Mucosa of descending colon (tissue), 3 donors: ENCODE measurements at places on chromosomes 2 and 18. TPM values are rescaled to one million over a fixed set of nuclear protein-coding genes. Genes with fewer than 3 reads are reported as not detected.

DNA sequence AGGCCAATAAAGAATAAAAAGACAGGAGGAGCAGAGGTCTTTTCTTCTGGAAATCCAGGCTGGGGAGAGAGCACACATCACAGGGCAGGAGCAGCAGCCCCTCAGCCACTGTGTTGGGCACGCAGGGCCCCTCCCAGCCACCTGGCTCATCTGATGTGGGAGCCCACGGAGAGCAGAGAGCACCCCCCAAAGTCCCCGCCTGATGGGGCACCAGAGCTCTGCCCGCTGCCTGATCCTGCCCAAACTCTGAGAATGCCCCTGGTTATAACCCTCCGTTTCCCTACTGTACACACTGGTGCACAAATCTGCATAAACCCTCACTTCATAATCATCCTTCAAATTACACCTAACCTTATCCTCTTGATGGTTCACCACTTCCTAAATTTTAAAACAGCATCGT, 111.3 kb downstream of the HDAC4 start:
- DNase-seq: no peak

DNA sequence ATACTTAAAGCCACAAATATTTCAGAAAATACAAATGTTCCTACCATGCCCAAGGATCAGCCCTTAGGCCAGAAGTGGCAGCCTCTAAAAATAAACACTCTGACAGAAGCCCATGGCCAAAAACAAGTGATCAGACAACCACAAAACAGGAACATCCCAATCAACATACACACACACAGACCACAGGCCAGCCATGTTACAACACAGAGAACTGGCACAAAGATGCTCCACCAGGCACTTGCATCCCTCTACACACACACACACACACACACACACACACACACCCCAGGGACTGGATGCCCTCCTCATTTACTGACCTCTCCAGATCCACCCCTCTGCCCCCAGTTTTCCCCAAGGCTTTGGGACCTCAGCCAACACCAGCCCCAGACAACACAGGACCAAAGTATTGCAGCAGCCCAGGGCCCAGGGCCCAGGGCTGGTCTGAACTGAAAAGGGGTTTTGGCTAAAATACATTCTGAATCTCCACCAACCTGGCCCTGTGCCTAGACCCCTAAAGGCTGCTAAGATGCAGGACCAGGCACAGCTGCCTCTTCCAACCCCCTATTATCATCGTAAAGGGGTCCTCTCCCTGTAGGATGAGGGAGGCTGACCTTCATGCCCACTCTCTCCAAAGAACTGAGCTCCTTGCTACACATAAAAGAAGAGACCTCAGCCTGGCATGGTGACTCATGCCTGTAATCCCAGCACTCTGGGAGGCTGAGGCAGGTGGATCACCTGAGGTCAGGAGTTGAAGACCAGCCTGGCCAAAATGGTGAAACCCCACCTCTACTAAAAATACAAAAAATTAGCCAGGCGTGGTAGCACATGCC, 151.4 kb downstream of the TNS1 start:
- no peak for DNase-seq

Gene NEU4
- 72.5 TPM for total RNA-seq

DNA sequence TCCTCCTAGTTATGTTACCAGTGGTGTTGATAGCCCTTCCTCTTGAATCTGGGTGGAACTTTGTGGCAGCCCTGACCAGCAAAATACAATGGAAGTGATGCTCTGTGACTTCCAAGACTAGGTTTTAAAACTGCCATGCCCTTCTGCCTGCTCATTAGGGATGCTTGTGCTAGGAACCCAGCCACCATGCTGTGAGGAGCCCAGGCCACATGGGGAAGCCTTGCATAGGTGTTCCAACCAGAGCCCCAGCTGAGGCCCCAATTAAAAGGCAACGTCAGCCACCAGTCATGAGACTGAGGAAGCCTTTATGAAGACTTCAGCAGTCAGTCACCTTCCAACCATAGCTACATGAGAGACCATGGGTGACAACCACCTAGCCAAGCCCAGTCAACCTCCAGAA, 14.0 kb upstream of the MAPRE2 start:
- DNase-seq: no peak

Gene CCDC121
- 1.9 TPM for total RNA-seq

GRCh38 chr18:13429016-13429415, 210.5 kb downstream of the LDLRAD4 start:
- no peak for DNase-seq

- no peak for DNase-seq
These were observed 30.5 kb downstream of the CTIF start for GRCh38 chr18:48569139-48569914.

GRCh38 chr2:48601349-48601748, 16.3 kb upstream of the GTF2A1L start:
- no peak for DNase-seq

- DNase-seq: no peak
These were observed 16.7 kb downstream of the MYCN start for GRCh38 chr2:15956751-15957736.

DNA sequence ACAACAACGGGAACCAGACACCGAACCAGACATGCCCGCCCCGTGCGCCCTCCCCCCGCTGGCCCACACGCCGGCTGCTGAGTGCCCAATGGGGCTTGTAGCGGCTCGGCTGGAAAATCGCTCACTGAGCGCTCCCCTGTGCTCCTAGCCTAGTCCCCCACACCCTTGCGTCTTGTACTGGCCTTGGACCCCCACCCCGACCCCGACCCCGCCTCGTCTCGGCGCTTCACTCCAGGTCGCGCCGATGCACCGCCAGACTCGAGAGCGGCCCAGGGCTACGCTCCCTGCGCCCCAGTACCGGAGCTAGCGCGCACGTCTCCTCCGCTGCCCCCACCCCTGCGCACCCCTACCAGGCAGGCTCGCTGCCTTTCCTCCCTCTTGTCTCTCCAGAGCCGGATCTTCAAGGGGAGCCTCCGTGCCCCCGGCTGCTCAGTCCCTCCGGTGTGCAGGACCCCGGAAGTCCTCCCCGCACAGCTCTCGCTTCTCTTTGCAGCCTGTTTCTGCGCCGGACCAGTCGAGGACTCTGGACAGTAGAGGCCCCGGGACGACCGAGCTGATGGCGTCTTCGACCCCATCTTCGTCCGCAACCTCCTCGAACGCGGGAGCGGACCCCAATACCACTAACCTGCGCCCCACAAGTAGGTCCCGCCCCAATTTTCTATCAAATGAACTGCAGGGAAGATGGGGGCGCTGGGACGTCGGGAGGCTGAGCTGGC, 1.5 kb downstream of the GAD1 start:
- DNase-seq: no peak

Gene MXD1
- total RNA-seq: 98.6 TPM

DNA sequence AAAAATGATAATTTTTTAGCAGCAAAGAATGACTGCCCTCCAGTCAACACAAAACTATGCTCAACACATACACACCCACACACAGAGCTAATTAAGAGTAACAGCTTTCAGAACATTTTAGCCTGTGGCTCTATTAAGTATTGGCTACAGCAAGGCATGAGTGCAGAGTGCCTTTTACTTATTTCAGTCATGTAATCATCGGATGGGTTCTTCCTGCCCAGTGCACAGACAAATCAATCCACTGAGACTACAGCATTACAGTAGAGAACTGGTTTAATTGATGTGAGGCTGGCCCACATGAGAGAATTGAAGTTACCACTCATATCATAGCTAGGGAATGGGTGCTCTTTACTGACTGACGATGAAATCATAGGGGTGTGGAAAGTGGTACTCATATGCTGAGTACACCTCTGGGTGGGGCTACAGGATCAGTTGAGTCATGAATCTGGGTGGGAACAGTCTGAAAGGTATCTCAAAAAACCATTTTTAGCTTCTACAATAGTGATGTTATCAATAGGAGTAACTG, 241.0 kb downstream of the FSIP2 start:
- DNase-seq: no peak

DNA sequence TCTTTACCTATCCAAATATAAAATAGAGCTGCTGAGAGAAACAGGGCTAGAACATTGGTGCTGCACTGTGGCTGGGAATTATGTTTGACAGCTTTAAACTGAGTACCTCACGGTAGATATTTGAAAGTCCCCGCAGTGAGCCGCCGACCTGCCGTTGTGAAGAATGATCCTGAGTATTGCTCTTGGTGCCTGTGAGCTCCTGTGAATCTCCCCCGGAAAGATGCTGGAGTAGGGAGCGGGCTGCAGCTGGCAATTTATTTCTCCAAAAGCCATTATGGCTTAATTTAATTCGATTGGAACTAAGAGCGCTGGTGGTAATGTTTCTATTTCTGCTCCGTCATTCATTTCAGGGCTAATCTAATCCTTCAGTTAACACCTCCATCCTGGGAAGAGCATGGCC, 129.4 kb upstream of the TPO start:
- no peak for DNase-seq

- DNase-seq: no peak
These were observed 437.7 kb downstream of the SATB2 start for GRCh38 chr2:199019898-199020507.
